ENCODE measurements at places on chromosomes 4 and X.
A peak's percentile ranks its signal among the peaks of the same experiment; 100 is the strongest.

GRCh38 chrX:85685843-85686242 lies 306.4 kb upstream of the POF1B start:
- no peak for ATAC-seq

GRCh38 chr4:78213218-78213617 lies 156.1 kb downstream of the FRAS1 start:
- no peak for ATAC-seq

- peak; percentile 71 for ATAC-seq
Measured at GRCh38 chr4:142984871-142985585, 138.9 kb upstream of the INPP4B start.

DNA sequence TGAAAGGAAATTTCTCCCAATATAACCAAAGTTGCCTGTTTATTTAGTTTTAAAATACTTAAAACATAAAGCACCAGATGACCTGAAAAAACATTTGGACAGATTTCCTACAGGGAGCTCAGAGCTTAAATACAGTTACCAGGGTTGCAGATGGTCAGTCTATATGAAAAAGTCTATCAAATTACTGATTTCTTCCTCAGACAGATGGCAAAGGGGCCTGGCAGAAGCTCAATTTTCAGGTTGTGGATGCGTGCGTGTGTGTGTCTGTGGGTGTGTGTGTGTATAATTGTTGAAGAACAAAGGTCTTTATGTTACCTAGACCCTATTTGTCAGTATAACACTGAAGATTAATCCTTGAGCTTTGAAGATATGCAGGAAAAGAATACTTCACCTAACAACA lies 169.4 kb downstream of the MAD2L1 start:
- no peak for ATAC-seq

GRCh38 chr4:101885574-101885973 lies 95.0 kb downstream of the BANK1 start:
- no peak for ATAC-seq

DNA sequence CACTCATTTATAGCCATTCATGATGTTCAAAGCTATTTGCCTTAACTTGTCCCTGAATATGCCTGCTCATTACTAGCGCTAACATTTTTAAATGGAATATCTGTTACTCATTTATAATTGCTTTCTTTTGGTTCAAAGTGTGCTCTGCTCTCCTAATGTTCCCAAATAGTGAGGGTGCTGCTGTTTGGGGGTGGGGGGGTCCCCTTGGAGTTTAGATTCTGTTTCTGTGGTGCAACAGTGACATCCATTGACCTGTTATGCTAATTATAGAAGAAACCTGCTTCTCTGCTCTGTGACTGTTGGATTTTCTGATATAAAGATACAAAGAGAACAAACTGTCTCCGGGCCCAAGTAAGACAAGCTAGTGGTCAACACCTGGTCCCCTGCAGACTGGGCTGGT lies 222.4 kb downstream of the SHROOM3 start:
- ATAC-seq, result peak; percentile 9
